ENCODE measurements at places on chromosomes 12 and 14.

DNA sequence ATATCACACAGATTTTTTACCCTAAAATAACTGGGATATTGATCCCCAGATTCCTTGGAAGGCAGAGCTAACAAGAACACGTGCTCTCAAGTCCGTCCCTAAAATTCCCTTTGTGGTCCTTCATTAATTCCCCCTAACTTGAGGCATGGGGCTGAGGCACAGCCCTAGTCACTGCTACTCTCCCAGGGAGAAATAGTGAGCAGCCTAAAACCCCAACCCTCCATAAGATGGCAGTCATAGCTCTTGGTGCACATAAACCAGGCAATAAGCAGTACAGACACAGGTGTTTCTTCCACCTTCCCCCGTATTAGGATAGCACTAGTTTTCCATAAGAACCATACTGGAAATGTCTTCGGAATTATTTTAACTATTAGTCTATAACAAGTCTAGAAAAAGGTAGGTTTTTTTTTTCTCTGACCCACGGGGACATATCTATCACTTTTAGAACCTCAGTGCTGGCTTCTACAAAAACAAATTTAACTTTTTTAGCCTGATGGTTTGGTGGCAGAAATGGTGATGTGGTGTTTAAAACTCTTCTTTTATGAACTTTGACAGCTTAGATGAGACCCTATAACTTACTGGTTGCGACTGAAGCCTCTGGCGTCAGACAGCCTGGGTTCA, 3.1 kb upstream of the ARHGEF40 start:
- no peak for DNase-seq

- DNase-seq = no peak
These were observed 4.0 kb downstream of the KTN1 start for GRCh38 chr14:55583942-55584468.

DNA sequence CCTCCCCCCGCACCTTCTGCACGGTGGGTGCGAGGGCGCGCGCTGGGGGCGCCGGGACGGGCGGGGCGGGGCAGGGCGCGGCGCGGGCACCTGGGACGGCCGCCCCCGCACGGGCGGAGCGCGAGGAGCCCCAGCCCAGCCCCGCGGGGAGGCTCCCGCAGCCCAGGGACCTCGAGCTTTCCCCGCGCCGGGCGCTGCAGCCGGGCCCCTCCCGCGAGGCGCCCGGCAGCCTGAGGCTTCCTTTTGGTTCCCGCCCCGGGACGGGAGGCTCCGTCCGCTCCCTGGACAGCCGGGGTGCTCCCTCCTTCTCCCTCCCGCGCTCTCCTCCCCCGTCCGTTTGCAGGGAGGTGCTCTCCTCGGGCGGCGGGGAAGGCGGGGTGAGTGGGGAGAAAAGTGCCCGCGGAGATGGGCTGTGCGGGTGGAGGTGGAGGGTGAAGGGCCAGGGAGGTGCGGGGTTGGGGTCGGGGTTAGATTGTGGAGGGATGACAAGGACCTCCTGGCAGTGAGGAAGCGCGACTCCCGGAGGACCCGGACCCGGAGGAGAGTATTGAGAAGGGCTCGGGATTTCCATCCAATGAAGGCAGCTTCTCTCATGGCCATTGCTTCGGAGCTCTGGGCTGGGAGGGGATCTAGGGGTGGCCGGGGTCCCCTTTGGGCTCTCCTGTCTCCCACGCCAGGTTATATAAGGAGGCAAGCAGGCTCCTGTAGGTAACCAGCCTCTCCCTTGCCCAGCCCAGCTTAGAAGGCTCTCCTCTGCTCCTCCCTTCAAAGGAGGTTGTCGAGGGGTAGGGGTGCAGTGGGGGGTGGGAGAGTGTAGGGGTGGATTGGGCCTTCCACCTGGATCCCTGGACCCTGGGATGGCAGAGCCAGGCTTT, 645 bp downstream of the JDP2 start:
- no peak for DNase-seq

GRCh38 chr14:96279564-96279963, 23.6 kb downstream of the BDKRB1 start:
- no peak for DNase-seq

DNA sequence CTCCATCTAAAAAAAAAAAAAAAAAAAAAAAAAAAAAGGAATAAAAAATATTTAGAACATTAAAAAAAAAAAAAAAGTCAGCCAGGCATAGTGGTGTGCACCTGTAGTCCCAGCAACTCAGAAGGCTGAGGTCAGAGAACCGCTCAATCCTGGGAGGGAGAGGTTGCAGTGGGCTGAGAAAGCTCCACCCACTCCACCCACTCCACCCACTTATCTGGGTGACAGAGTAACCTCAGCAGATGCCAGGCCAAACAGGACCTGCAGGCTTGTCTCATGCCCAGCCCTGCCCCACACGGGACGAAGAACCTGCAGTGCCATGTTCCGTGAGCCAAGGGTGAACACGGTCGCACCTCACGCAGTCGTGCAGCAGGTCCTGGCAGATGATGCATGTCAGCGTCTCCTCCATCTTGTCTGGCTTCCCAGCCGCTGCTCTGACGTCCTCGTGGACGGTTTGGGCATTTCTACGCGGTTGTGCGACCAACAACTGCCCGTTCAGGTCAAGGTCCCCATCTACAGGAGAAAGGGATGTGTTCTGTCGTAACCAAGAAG, 28.6 kb downstream of the CHFR start:
- DNase-seq = no peak

- no peak for DNase-seq
These were observed 16.3 kb upstream of the TBC1D30 start for GRCh38 chr12:64808110-64808509.

DNA sequence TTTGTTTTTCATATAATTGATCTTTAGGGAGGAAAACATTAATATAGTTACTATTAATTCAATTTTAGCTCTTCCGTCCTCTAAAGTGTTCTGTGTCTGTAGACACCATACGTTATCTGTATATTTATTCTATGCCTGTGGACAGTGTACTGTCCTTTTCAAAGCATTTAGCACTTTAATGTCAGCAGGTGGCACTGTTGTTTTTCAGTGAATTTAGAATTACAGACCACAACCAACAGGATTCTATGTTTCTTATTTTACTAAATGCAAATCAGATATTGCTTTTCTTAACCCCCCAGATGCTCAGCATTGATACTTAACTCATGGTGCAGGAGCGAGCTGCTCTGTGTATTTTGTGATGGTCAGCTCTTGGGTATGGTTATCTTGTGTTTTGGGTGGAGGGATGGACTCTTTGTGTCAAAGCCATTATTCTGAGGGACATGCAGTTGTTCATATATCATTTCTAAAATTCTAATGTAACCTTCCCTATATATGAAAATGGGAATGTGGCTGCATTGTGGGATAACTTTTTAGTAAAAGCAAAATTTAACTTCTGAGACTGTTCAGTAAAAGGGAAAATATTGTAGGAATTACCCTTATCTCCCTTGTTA, 65.2 kb downstream of the PAPOLA start:
- peak; percentile 28 for DNase-seq

DNA sequence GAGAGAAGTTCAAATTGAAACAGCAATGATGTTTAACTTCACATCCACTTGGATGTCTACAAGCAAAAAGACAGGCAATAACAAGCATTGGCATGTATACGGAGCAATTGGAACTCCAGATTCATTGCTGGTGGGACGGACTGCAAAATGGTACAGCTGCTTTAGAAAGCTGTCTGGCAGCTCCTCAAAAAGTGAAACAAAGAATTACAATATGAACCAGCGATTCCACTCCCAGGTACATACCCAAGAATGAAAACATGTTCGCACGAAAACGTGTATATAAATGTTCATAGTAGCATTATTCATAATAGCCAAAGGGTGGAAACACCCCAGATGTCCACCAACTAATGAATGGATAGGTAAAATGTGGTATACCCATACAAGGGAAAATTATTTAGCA, 125.7 kb downstream of the HMGA2 start:
- no peak for DNase-seq

GRCh38 chr14:104594310-104595046, 10.1 kb downstream of the TMEM179 start:
- DNase-seq = no peak

GRCh38 chr14:35333797-35334743, 41.9 kb downstream of the PSMA6 start:
- peak; percentile 59 for DNase-seq

GRCh38 chr12:109098651-109099050, 1.3 kb downstream of the UNG start:
- no peak for DNase-seq

DNA sequence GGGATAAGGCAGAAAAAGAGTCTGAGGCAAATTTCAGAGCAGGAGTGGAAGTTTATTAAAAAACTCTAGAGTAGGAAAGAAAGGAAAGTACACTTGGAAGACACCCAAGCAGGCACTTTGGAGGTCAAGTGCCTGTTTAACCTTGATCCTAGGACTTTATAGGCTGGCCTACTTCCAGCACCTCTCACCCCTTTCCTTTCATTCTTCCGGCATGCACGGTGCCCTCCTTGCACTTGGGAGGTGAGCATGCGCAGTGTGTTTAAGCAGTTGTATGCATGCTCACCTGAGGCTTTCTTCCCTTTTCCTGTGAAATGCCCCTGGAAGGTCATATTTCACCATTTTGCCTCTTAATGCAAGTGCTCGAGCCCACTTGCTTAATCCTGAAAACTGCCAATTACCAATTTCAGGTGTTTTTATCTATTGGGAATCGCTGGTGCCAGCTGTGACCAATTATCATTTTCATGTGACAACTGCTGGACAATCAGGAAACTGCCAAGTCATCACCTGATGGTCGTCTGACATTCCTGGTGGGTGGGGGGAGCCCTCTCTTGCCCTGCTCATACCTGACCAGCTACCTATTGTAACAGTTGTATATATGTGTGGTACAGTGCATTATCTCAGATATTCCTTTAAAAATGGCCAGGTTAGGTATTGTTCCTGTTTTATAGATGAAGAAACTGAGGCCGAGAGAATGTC, 53.5 kb downstream of the SUDS3 start:
- no peak for DNase-seq
